ENCODE measurements at places on chromosomes 2 and 18.

- DNase-seq = no peak
These were observed 64.2 kb downstream of the KIF5C start for GRCh38 chr2:148939271-148939670.

DNA sequence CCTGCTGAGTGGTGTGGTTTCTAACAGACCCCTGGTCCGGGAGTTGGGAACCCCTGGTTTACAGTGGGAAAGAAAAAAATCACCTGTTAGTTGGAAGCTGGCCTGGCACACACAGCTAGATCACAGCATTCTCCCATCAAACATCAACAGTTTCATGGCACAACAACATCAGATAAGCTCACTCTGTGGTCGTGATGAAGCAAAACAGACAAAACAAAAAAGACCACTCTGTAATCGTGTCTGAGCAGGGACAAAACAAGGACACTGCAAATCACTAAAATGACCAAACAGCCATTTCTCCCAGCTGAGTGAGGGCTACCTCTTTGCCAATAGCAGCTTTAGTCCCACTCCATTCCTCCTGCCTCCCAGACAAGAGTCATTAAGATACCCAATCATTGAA lies 9.0 kb upstream of the IMPACT start:
- DNase-seq = no peak

- no peak for DNase-seq
These were observed 147.9 kb downstream of the B3GNT2 start for GRCh38 chr2:62343636-62344337.

GRCh38 chr2:51718881-51719280 lies 686.9 kb upstream of the NRXN1 start:
- DNase-seq = no peak

DNA sequence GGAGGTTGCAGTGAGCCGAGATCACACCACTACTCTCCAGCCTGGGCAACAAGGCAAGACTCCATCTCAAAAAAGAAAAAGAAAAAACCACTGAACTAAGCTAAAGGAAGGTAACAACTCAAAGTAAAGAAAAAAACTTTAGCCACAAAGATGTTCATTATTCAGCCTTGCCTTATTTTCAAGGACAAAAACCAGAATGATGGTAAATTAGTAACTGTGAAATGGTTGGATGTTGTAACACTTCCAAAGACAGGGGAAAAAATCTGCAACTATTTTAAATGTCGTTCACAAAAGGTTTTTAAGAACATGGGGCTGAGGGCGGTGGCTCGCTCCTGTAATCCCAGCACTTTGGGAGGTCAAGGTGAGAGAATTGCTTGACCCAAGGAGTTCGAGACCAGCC lies 10.1 kb downstream of the ADAM17 start:
- no peak for DNase-seq

DNA sequence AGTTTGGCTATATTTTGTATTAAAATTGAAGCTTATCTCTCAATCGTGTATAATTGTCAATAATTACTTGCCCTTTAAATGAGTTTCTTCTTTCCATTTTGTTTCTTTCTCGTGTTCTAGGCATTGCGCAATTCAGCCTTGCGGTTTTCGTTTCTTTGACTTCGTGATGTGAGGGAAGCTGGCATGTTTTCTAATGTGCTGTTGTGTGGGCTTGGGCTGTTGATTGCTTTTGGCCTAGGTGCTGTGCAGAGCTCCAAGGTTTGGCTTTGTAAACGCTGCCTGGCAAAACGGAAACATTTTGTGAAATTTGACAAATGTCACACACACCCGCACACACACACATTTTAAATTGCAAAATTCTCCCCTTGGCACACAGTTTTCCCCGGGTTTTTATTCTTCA lies 242.6 kb upstream of the TCF4 start:
- no peak for DNase-seq

GRCh38 chr2:231382116-231382515 lies 13.4 kb upstream of the B3GNT7 start:
- no peak for DNase-seq

DNA sequence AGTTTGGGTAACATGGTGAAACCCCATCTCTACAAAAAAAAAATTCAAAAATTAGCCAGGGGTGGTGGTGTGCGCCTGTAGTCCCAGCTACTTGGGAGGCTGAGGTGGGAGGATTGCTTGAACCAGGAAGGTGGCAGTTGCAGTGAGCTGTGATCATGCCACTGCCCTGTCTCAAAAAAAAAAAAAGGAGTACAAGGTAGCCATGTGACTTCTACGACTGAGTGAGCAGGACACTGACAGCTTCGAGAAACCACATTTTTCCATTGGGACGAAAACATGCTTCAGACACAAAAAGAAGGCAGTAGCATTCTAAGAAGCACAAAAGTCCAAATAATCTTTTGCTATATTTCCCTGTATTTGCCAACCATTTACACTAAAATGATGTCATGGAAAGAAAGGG lies 19.7 kb upstream of the IKZF2 start:
- DNase-seq = no peak

DNA sequence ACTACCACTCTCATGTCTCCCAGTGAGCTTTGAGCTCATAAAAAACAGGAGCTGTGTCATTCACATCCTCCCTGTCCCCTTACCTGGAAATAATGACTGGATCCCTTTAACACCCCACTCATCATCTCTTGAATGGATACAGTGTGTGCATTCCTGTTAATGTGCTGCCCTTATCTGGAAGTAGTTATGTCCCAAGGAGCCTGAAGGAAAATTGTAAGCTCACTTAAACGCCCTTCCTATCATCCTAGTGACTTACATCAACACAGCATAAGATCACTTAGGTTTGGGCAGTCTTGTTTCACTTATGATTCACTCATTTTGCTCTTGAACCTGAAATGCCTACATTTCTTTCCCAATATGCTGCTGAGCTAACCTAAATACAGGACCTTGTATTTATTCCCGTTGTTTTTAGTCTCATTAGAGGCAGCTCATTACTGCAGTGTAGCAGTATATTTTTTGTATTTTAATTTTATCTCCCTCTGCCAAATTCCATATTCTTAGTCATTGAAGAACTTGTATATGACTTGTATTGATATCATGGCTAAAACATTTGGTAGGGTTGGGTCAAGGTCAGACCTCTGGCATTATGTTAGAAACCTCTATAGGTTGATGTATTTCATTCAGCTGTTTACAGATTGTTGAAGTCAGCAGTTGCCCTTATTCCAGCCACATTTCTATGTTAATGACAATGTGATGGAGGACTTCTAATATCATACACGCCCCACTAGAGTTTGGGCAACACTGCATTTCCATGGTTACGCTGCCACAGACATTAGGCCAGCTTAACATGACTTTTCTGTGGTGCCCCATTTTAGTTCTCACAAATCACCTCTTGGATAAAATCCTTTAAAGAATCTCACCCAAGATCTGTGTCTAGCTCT lies 72.9 kb downstream of the PKP4 start:
- DNase-seq = no peak

GRCh38 chr18:80068571-80069272 lies 34.5 kb downstream of the RBFA start:
- DNase-seq = no peak

- DNase-seq = no peak
These were observed 4.8 kb downstream of the VRK2 start for GRCh38 chr2:58051445-58051844.

DNA sequence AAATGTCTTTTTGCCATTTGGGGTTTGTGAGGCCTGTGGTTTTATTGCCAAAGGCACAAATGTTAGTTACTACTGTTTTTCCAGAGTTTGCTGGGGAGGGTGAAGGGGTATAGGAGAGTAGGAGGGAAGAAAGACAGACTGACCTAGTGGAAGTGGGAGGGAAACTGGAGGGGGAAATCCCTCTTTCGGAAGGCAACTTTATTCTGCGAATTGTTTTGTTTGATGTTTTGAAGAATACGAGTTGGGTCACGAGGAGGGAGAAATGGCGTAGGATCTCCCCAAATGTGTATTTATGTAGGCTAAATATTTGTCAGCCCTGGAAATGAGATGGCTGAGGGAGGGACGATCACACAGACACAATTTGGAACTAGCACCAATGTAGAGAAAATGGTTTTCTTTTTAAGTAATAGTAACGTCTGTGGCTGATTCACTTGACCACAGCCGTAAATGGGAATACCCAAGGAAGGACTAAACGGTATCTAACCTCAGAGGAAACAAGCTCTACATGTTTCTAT lies 172.3 kb downstream of the ICOS start:
- no peak for DNase-seq

GRCh38 chr2:156538083-156538504 lies 101.9 kb downstream of the GPD2 start:
- DNase-seq = no peak

DNA sequence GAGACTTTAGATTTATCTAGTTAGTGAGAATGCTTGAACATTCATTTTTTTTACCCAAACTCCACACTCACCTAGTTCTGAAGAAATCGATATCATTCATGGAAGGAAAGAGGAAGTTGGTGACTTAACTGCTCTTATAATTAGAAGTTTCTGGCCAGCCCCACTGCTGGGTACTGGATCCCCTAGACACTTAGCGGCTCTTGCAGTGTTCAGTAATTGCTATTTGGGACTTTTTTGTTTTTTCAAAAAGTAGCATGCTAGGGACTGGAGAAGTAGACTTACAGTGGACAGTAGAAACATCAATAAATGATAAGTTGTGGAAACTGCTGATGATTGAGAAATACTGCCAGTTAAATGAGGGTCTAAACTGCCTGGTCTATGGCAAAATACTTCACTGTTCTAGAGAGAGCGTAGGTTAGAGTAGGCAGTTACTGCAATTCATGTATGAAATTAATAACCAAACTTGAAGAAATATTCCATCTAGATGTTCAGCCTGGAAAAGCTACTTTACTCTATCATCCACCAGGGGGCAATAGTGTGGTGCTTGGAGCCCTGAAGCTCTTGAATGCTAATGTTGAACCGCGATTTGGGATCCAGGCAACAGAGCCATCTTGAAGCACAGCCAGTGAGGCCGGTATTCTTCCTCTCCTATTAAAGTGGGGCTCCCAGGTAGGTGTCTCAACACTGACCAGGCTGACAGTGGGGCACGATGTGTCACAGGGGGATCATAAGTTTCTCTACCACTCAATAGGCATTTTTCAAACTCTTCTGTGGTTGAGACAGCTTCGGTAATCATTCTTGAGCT lies 146.1 kb upstream of the SESTD1 start:
- DNase-seq = no peak

DNA sequence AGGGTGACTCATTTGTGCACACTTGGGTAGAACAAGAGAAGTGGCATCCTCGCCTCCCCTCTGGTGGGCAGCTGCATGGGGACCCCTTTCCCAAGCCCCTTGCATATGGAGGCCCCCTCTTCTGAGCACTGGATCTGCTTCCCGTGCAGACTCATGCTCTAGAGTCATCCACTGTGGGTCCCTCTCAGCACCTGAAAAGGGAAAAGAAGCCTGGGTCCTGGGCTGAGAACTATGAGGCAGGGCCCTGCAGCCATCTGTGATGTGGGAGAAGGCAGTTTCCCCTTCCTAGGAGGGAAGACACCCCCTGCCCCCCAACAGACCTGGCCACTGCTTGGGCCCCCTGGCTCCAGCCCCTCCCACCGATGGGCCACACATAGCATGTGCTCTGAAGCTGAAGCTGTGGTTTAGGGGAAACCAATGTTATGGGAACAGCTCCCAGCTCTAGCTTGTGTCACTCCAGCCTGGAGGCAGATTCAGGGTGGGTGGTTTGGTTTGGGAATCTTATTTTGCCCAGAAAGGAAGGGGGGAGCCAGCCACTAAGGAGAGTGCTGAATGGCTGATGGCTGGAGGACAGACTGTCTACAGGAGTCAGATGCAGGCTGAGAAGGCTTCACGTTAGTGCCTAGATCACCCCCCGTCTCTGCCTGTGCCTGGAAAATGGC lies 172.8 kb downstream of the GLI2 start:
- DNase-seq = no peak

DNA sequence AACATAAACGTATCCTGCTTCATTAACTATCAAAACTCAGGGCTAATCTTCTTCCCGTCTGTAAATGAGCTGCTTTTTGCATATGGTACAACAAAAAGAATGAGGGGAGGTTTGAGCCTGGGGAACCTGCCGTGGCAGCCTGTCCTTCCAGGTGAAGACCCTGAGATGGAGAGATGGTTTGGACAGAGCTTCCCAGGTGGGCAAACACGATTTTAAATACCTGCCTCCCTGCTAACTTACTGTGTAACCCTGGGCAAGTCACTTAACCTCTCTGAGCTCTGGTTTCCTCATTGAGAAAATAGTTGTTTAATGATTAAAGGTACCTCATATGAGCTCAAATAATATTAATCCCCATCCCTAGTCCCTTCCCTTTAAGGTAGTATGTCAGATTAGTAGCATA lies 9.0 kb downstream of the EMX1 start:
- DNase-seq = no peak

GRCh38 chr18:67411116-67411515 lies 105.4 kb downstream of the DSEL start:
- DNase-seq = no peak

GRCh38 chr18:75317703-75318102 lies 107.1 kb downstream of the TSHZ1 start:
- DNase-seq = no peak

DNA sequence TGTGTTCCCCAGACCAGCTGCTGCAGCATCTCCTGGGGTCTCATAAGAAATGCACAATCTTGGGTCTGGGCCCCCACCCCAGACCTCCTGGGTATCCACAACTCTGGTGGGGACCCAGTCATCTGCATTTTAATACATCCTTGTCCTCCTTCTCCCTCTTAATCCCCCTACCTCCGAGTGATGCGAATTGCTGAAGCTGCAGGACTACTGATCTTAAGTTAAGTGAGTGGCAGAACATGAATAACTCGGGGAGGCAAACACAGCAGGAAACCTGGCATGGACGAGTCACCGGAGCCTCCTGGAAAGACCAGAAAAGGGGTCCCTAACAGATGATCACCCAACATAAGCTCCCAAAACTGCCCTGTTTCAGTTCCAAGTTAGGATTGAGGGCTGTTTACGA lies 283.2 kb upstream of the MGAT5 start:
- DNase-seq = no peak

DNA sequence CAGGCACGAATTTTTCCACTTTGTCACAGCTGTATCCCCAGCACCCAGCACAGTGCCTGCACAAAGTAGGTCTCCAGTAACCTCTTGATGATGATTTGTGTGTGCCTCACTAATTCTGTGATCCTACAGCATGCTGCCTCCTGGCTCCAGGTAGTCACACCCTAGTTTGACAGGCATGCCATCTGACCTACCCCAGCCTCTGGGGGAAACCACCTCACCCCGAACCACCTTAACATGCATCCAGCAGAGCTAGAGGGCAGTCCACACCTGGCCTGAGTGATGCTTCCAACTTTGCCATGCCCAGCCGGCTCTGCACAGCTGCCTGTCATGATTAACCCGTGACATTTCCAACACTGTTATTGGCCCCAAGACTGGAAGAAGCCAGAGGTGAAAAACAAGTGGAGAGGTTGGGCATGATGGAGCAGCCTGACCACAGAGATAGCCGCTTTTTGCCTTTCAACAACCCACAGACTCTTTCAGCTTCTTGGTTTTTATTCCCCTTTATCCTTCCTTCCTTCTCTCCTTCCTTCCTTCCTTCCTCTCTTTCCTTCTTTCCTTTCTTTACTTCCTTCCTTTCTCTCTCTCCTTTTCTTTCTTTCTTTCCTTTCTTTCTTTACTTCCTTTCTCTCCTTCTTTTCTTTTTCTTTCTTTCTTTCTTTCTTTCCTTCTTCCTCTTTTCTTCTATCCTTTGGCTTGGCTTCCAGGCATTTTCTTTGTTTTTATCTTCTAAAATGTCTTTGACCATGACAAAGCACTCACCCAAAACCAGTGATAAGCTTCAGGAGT lies 294.4 kb upstream of the SIX2 start:
- DNase-seq = no peak

- DNase-seq = no peak
These were observed 131.1 kb downstream of the CCDC74A start for GRCh38 chr2:131658769-131659131.

- DNase-seq = no peak
These were observed 58.6 kb downstream of the LRP2 start for GRCh38 chr2:169303579-169304305.

GRCh38 chr2:238948765-238949641 lies 101.1 kb downstream of the TWIST2 start:
- no peak for DNase-seq
